ENCODE measurements at places on chromosomes 2 and 18.

- no peak for DNase-seq
Observed at GRCh38 chr2:137670111-137670510, 294.2 kb upstream of the HNMT start.

DNA sequence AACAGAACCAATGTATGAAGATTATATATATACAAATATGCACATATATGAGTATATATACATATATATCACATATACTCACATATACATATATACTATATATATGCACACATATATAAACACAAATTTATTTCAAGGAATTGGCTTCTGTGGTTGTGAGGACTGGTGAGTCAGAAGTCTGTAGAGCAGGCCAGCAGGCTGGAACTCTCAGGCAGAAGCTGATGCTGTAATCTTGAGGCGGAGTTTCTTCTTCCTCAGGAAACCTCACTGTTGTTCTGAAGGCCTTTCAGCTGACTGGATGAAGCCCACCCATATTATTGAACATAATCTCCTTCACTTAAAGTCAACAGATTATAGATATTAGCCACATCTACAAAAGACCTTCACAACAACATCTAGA is 143.9 kb upstream of the CREB1 start:
- DNase-seq = peak; percentile 87

DNA sequence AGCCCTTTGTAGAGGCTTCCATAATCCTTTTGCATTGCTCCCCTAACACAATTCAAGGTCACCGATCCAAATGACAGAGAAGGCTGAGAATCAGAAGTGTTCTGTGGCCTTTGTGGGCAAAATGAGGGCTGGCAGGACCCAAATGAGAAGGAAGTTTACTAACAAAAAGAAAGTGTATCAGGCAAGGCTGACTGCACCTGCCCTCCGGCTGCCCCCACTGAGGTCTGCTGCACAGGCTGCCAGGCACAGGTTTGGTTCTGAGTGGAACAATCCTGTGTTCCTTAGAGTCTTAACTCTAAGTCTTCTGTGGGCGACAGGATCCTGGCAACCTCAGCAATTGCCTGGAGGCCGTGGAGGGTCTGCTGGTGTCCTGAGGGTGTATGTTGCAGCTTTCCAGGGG is 568.5 kb downstream of the CMPK2 start:
- DNase-seq = no peak

- DNase-seq = peak; percentile 36
Observed at GRCh38 chr2:97645112-97645694, 659 bp upstream of the COX5B start.

DNA sequence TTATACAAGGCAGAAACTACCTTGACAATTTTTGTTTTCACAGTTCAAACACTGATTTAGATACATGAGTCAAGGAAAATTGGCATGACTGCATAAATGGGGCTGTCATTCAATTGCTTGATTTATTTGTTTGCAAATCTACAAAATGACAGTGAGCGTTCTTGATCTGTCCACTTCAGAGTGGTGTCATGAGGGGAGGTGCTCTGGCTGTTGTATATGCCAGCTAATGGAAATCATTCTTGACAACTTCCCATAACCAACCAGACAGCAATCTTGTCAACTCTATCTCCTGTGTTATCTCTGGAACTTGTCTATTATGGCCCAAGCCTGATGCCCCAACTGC is 120.6 kb upstream of the UGP2 start:
- no peak for DNase-seq

DNA sequence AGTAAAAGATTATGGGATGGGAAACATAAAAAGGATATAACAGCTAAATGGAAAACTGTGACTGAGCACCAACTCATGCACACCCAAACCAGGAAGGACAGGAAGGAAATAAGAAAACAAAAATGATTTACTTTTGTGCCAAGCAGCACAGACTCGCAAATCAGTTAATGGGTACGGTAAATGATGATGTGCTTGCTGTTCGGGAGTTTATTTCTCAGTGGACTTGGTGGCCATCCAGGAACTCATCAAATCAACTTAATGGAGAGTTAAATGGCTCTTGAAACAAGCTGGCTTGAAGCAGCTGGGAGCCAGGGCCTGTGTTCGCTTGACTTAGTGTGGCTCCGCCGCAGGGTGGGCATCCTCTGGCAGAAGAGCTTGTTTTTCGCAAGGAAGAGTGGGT is 36.2 kb downstream of the MTCL1 start:
- DNase-seq = no peak

DNA sequence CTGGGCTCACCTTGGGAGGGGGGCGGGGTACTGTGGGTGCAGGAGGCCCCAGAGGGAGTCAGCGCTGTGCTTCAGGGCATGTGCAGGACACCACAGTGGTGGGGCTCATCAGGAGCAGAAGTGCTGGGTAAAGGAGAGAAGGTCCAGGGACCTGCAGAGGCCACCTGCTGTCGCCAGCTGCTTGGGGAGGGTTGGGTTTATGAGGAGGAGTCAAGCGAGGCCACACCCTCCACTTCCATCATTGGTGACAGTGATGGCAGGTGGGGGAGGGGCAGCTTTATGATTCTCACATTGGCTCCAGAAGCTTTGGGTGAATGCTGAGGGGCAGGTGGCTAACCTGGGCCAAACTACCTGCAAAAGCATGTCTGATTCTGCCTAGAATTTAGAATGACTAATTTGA is 392.6 kb downstream of the HRH4 start:
- DNase-seq = no peak

DNA sequence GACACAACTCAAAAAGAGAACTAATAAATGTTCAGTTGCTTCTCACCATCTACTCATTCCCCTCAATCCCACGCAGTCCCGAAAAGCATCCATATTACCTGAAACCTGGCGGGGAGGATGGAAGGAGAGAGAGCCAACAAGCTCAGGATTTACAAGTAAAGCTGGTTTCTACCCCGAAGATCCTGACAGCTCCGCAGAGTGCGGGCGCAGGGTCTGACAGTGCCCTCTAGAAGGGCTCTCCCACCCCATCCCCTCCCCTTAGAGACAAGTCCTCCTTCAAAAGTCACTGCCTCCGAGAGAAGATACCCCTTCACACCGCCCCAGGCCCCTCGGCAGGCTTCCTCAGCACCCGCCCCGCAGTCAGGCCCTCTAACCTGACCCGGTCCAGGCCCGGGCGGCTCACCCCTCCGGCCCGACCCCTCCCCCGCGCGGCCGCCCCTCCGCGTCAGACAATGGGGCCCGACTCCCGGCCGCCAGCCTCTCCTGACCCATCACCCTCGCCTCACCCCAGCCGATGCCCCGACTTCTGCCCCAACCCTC is 550 bp downstream of the RAB1A start:
- DNase-seq = peak; percentile 57

GRCh38 chr2:201633661-201634249 is 9.5 kb downstream of the TMEM237 start:
- no peak for DNase-seq

DNA sequence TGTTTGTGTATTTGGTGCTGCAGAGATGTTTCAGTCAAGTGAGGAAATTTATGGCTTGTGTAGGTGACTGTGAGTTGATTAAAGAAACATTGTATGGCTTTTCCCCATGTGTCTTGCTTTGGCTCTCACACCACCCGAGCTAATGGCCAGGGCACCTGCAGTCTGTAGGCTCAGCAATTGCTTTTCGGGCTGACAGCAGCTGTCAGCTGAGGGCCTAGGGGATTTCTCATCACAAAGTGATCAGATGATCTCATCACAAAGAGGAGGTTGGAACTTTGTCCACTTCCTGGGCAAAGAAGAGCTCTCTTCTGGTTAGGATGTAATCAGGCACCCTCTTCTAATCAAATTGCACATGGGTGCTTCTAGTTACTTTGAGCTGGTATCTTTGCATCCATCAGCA is 632.2 kb downstream of the SLC4A3 start:
- DNase-seq = no peak

DNA sequence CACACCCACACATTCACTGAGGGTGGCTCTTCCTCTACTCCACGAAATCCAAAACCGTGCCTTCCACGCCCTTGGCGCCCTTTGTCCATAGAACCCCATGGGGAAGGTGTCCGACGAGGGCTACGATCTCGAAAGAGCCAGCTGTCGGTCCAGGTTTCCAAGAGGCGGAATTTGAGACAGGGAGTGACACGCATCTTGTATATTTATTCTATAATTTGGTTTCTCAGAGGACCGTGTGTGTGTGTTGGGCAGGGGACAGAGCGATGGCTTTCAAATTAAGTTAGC is 726 bp downstream of the C2orf69 start:
- DNase-seq = no peak

DNA sequence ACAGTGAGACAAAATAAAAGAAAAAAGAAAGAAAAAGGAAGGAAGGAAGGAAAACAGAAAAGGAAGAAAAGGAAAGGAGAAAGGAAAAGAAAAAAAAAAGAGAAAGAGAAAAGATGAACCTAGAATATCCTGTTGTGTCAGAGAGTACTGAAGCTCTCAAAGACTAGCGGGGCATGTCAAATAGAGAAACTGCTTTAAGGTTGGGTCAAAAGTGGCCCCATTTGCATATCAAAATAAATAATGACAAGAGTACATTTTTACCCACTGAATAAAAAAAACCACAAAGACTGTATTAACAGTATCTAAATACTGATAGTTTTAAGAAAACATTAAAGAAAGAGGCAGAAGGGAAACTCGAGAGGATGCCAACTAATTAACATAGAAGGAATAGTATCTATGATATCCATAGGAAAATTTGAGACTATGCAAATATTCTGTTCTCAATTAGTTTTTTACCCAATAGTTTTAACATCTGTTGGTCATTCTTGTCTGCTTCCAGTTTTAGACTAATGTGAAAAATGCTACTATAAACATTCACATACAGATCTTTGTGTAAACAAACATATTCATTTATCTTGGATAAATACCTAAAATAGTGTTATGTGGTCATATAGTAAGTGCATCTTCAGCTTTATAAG is 53.2 kb downstream of the SFXN5 start:
- DNase-seq = no peak

DNA sequence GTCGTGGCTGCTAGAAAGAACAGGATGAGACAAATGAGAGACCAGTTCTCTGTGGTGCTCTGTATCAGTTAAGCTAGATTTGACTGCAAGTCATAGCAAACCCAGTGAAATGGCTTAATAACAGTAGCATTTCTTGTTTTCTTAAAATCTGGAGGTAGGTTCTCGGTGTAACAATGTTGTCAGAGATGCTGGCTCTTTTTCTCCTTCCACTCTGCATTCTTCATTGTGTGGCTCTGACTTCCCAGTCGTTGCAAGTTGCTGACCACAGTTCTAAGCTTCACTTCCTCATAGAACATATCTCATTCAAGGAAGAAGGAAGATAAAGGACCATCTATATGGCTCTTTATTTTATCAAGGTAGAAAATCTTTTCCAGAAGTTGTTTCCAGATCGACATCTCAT is 7.9 kb upstream of the CKAP2L start:
- no peak for DNase-seq

GRCh38 chr18:67694787-67695186 is 178.3 kb upstream of the DSEL start:
- peak; percentile 24 for DNase-seq

- no peak for DNase-seq
Observed at GRCh38 chr2:109507217-109507616, 106.5 kb downstream of the SEPTIN10 start.

GRCh38 chr2:30225131-30225762 is 6.1 kb upstream of the LBH start:
- DNase-seq = peak; percentile 47

DNA sequence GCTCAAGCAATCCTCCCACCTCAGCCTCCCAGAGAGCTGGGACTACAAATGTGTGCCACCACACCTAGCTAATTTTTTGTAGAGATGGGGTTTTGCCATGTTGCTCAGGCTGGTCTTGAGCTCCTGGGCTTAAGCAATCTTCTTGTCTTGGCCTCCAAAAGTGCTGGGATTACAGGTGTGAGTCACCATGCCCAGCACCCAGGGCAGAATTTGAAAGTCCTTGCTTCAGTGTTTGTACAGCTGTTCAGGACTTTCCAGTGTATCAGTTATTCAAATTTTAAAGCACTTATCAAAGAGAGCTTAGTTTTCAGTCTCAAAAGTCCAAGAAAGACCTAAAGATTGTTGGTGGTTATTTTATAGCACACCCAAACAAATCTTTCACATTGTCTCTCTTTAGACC is 43.6 kb upstream of the VPS54 start:
- peak; percentile 59 for DNase-seq

DNA sequence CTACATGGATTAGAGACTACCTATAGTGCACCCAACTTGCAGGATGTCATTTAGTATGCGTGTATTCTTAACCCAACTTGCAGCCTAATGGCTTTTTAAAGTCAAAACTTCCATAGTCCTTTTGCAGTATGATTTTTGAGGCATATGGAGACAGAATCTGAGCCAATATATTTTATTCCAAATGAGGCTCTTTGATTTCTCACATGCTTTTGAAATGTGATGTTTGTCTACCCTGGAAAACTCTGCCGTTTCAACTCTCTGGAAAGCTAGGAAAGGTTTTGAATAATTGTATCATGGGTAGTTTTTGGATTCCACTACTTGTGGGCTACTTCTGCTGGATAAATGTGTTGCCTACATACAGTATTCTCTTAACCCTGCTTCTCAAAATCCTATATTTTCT is 206.6 kb downstream of the ZNF385B start:
- no peak for DNase-seq

DNA sequence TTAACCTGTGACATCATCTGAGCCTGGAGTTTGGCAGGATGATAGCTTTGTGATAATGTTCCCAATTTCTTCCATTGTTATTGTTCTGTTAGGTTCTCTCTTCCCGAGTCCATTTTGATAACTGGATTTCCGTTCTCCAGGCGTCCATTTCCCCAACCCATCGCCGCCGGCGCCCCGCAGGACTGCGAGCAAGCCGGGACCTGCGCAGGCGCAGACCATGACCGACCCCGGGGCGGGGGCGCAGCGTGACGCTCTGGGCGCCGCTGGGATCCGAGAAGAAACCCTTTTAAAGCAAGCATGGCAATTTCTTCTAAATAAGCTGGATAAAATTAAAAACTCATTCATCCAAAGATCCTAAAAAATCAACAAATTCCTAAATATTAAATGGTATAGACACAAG is at the start of gene SLC25A52:
Gene SLC25A52 (minus strand): TSS at position 186 of the 400 bp plus-strand sequence. CDS start 219 bp downstream, outside the sequence.
- DNase-seq = no peak

DNA sequence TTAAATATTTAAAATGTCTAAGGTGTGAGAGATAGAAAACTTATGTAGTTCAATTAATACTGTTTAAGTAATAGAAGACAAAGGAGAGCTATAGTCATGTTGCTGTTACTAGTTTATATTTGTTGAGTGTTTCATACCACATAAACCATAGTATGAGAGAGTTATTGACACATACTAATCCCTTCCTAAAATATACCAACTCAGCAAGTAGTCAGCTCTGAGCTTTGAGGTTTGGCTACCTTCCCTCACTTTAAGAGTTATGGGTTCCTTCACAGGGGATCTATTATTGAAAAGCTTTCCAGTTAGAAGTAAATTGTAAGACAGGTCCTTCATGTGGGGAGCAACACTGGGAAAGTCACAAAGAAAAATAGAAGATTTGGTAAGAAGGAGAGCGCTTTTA is 701.6 kb upstream of the ZEB2 start:
- no peak for DNase-seq
